ENCODE measurements at places on chromosomes 16 and 17.

DNA sequence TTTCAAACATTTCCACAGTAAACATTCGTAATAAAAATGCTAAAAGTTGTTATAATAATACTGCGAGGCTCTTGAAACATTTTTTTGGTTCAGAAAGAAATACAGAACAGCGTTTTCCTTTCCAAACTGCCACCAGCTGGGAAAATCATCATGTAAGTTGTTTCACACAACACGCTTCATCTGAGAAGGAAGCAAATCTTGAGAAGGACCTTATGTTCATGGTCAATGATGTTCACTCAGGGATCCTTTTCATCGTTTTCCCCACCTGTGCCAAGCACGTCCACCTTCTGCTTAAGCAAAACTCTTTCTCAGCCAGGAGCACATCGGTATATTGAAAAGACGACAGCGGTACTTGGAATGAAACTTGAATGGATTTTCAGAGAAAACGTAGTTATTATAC is 274.5 kb upstream of the ELAC2 start:
- DNase-seq, result no peak

DNA sequence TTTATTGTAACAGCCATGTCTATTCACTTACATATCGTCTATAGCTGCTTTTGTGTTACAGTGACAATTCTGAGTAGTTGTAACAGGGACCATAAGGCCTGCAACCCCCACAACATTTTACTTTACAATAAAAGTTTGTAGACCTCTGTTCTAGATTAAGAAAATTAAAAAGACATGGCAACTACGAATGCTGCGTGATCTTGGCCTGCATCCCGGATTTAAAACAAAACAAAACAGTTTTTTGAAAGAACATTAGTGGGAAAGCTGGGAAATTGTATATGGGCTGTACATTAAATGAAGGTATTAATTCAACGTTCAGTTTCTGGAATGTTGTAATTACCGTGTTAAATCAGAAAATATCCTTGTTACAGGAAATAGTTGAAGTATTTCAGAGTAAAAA is 64.1 kb downstream of the RMI2 start:
- DNase-seq, result no peak

GRCh38 chr17:21289902-21290571 is 5.5 kb downstream of the MAP2K3 start:
- no peak for DNase-seq

DNA sequence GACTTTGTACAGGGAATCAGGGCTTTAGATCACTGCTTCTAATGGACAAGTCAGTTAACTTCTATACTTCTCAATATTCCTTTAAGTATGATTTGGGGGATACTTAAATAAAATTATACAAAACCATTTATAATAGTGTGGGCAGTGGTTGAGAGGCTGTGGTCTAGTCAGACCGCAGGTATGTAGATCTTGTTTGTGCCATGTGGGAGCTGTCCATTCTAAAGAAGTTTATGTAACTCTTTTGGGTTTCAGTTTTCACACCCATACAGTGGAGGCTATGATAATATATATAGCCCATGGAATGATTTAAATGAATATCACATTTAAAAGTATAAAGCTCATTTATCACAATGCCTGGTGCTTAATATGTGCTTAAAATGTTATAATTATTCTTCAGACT is 654.3 kb upstream of the KIF2B start:
- DNase-seq, result no peak

DNA sequence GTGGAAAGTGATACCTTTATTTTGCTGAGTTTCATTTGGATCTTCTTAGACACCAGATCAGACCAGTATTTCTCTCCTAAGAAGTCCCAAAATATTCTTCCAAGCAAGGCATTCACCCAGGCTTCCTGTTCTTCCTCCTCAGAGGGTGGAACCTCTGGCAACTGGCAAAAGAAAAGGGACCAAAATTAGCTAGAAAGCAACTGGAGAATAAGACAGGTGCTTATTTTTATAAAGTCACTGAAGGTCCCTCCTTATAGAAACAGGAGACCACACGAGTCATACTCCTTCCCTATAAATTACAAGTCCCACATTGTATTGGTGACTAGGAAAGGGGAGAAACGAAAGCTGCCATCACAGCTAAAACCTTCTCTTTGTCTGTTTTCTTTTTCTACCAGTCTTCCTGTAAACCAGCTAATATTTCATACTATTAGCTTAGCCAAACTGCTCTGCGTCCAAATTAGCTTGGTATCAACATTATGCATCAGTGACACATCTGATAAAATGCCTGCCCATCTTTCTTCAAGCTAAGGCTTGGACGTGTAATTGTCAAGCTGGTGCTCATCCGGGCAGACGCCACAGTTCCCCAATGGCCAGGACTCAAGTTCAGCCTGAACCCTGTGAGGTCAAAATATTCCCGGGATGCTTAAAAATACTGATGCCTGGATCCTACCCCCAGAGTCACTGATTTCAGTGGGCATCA is 47.5 kb upstream of the ERN1 start:
- no peak for DNase-seq

DNA sequence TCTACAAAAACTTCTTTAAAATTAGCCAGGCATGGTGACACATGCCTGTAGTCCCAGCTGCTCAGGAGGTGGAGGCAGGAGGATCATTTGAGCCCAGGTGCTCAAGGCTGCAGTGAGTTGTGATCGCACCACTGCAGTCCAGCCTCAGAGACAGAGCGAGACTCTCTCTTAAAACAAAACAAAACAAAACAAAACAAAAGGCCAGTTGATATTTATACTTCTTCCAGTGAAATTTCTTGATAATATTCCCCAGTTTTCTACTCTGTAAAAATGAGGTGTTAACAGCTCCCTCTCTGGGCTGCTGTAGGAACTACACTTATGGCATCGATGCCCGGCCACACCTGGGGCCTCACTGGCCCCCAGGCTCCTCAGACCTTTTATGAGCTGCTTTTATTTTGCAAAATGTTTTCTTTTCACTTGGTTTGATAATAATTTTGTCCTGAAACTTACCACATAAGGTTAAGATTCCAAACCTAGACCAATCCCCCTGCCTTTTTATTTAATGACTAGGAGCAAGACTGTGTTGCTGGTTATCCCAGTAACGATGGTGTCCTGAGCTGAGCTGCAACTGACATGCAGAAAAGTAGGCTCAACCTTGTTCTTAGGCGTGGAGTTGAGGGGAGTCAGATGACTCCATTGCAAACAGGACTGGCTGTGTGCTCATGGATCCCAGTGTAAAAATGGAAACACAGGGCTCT is 17.6 kb downstream of the MAPK8IP3 start:
- no peak for DNase-seq

DNA sequence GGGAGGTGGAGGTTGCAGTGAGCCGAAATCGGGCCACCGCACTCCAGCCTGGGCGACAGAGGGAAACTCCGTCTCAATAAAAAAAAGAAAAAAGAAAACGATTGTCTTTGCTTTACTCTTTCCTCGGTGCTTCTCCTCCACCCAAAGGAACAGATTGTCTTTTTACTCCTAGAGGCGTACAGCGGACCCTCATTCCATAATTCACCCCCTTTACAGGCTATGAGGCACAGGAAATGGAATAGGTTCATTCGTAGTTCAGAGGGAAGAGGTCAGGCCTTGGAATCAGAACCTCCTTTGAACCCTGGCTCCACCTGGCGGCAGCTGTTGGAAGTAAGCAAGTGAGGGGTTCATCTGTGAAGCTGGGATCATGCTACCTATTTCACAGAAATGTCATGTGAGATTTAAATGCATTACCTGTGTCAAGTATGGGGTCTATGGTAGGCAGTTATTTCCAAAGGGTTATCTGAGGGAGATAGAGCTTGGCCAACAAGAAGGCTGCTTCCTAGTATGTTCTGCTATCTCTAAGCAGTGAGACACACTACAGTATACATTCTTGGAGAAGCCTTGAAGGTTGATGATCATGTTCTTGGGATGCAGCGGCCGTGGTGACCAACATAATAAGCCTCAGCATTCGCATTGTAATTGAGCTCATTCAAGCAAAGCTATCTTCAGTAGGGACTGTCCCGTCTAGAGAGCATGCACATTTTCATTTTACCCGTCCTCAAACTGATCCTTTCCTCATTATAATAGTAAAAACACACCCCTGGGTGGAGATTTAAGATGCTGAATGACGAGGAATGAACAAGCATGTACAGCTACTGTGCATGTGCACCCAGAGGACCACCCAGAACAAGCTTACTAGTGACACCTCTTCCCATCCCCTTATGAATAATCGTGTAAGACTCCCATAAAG is 18.7 kb upstream of the ZNF689 start:
- DNase-seq, result no peak

- no peak for DNase-seq
These were observed 59.1 kb downstream of the ABCC6 start for GRCh38 chr16:16164243-16164642.

DNA sequence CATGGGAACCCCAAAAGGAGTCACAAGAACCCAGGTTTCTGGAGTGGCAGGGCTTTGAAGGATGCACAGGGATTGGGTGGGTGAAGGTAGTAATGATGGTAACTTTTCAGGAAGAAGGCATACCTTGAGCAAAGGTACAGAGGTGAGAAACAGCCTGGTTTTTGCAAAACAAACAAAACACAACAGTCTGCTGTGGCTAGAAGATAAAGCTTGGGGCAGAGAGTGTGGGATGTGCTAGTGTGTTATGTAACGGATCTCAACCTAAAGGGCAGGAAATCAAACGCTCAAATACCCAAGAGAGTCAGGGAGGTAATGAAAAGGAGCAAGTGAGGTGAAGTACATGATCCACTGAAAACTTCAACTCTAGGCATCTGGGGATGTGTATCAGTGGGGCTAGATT is 4.6 kb downstream of the PTGES3L start:
- no peak for DNase-seq

DNA sequence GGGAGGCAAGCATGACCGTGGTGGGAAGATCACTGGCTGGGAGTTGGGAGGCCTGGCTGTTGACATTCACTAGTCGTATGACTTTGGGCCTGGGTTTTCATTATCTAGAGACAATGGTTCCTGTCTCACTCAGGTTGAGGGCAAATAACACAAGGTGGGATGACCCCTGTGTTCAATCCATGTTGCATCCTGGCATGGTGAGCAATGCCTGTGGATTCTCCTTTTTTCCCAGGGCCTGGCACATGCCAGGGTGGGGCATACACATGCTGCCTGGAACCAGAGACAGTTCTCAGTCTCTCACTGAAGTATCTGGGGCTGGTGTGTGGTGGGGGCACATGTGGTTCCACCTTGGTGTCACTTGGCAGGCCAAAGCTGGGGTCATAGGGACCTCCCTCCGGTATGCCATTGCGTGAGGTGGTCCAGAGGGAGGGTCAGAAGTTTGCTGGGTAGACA is 5.4 kb downstream of the THRA start:
- no peak for DNase-seq

GRCh38 chr17:46847204-46848191 is 3.9 kb upstream of the WNT9B start:
- DNase-seq, result no peak

GRCh38 chr16:2586901-2587480 is 49.2 kb downstream of the PDPK1 start:
- peak; percentile 49 for DNase-seq

GRCh38 chr17:77320044-77320440 is 179.3 kb downstream of the SEC14L1 start:
- no peak for DNase-seq

DNA sequence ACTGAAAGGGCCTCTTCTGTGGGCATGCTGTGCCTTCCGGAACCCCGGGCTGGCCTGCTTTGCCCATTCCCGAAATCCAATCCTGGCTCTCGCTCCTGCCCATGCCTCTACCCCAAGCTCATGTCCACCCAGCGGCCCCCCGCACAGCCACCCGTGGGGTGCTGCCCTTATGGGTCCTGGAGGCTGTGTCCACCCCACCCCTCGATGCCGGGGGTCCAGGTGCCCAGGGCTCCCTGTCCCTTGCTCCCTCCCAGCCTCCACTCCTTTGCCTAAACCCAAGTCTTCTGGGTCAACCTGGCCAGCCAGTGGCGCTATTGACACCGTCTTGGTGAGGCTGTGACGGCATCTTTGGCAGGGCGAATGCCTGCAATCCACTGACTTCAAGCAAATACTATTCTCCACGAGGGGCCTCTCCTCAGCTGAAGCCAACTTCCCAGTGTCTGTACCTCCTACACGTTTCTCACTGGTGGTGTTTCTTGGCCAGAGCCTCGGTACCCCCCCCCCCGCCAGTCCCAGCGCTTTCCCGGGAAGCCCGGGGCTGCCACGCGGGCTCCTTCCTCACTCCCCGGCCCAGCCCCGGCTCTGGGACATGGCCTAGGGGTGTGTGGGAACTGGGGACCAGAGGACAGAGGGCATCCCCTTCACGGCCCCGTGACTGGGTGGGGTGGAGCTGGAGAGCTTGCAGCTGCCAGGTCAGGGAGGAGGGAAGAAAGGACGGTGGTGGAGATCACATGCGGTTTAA is 12.2 kb upstream of the DUS1L start:
- DNase-seq, result no peak

GRCh38 chr17:28563475-28563874 is 7.8 kb downstream of the PIGS start:
- DNase-seq, result no peak

DNA sequence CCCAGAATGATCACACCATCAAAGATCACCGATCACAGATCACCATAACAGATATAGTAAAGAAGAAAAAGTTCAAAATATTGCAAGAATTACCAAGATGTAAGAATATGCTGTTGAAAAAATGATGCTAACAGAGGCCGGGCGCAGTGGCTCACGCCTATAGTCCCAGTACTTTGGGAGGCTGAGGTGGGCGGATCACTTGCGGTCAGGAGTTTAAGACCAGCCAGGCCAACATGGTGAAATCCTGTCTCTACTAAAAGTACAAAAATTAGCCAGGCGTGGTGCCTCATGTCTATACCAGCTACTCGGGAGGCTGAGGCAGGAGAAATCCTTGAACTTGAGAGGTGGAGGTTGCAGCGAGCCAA is 53.2 kb downstream of the CPPED1 start:
- DNase-seq, result no peak

DNA sequence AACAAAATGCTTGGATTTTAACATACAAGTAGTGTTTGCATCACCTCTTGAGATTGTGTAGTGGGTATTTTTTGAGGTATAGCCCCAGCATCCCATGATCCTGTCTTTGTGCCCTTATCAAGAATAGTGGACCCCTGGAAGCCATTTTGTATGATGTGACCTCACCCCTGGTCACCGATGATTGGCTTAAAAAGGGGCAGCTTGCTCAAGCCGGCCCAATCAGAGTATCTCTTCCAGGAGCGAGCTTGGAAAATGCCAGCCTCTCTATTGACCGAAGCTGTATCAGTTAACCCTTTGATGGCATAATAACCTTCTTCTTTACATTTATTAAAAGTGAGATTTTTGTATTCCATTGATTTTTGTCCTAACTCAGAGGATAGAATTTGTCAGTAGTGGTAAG is 55.5 kb upstream of the FAM20A start:
- no peak for DNase-seq

DNA sequence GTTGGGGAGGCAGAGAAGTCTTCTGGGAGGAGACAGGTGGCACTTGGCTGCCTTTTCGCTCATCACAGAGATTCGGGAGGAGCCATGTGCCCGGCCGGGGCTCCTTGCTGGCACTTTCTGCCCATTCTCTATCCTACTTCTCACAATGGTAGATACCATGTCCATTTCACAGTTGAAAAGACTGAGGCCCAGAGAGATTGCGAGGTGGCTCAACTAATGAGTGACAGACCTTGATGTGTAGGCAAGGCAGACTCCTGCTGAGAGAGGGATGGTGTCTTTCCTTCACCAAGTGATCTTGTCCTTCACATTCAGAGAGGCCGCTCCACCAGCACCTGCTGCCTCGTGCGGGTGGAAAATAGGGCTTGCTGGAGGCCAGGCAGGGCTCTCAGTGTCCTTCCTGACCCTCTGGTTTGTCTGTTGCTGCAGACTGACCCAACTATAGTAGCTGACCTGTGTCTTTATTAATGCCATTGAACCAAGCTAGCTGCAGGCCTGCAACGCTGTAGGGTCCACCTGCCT is 42.1 kb downstream of the MPRIP start:
- no peak for DNase-seq
